ENCODE measurements at places on chromosomes 13 and 19.
A peak's percentile ranks its signal among the peaks of the same experiment; 100 is the strongest.

DNA sequence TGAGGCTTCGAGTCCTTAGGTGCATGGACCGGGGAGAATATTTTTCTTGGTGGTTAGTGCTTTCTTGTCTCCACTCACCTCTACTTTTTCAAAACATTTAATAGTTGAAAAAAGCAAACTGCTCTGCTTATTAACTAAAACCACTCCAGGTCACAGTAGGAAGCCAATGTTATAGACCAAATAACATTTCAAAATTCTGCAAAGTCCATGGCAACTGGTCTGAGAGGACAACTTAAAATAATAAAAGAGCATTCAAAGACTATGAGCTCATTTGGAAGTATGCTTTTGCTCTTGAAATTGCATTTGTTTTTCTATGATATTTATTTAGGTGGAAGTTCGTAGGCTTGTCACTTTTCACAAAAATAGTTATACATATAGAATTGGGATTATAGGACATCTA lies 483.0 kb downstream of the DCT start:
- H3K36me3 ChIP-seq: no peaks in the 10 kb centered on the region
- H3K4me1 ChIP-seq: no peaks in the 10 kb centered on the region
- no peak overlapping the region for H3K4me3 ChIP-seq
- H3K27ac ChIP-seq: no peak overlapping the region
- DNase-seq: no peak
- H3K27me3 ChIP-seq: no peaks in the 10 kb centered on the region

DNA sequence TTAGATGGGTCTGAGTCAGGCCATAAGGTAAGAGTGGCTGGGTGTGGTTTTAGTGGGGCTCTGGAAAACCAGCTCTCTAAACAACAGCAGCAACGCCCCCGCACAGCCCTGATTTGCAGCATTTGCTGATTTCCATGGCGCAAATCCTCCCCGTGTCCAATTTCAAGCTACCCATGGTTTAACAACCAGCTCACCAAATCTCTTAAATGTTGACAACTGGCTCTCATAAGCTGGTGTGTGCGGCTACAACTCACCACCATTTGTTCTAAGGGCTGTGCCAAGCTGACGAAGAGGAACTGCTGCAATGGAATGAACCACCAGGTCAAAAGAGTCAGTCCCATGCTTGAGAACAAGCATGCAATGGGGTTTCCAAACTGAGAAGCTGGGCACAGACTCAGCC lies 22.9 kb downstream of the PARP4 start:
- H3K36me3 ChIP-seq: peaks cover 62% of the 10 kb centered on the region
- DNase-seq: no peak
- H3K27ac ChIP-seq: no peak overlapping the region
- H3K4me3 ChIP-seq: no peak overlapping the region
- H3K27me3 ChIP-seq: no peaks in the 10 kb centered on the region

GRCh38 chr13:59332966-59333365 lies 830.8 kb downstream of the DIAPH3 start:
- H3K4me3 ChIP-seq: no peak overlapping the region
- no peak overlapping the region for H3K27ac ChIP-seq
- DNase-seq: no peak
- H3K27me3 ChIP-seq: no peaks in the 10 kb centered on the region

GRCh38 chr19:32421589-32422361 lies 16.2 kb downstream of the DPY19L3 start:
- DNase-seq: no peak
- H3K4me1 ChIP-seq: no peaks in the 10 kb centered on the region
- no peak overlapping the region for H3K27ac ChIP-seq
- H3K4me3 ChIP-seq: no peak overlapping the region
- H3K27me3 ChIP-seq: no peaks in the 10 kb centered on the region
- H3K36me3 ChIP-seq: peaks cover 4% of the 10 kb centered on the region

GRCh38 chr19:35431145-35431807 lies 16.8 kb upstream of the FFAR2 start:
- no peak overlapping the region for H3K27ac ChIP-seq
- peaks cover 1% of the 10 kb centered on the region for H3K4me1 ChIP-seq
- no peak overlapping the region for H3K4me3 ChIP-seq
- no peak for DNase-seq

GRCh38 chr19:29887442-29887855 lies 54.6 kb upstream of the URI1 start:
- H3K4me3 ChIP-seq: no peak overlapping the region
- H3K27ac ChIP-seq: no peak overlapping the region
- H3K36me3 ChIP-seq: no peaks in the 10 kb centered on the region
- peaks cover 3% of the 10 kb centered on the region for H3K4me1 ChIP-seq
- DNase-seq: no peak
- no peaks in the 10 kb centered on the region for H3K27me3 ChIP-seq

DNA sequence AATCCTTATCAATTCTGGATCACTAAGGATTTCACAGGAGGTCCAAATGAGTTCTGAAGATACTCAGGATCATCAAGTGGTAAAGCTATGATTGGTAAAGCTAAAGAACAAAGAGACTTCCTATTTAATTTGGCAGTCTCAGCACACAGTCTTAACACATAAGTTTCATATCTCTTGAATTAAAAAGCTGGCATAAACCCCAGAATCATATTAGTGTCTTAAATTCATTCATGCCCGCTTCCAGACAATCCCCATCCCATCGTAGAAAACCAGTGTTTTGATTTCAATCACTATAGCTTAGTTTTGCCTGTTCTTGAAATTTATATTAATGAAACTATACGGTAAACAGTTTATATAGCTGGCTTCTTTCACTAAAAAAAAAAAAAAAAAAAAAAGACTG lies 278.7 kb downstream of the DIAPH3 start:
- H3K4me1 ChIP-seq: peaks cover 10% of the 10 kb centered on the region
- H3K27me3 ChIP-seq: no peaks in the 10 kb centered on the region
- H3K27ac ChIP-seq: no peak overlapping the region
- H3K4me3 ChIP-seq: no peak overlapping the region

DNA sequence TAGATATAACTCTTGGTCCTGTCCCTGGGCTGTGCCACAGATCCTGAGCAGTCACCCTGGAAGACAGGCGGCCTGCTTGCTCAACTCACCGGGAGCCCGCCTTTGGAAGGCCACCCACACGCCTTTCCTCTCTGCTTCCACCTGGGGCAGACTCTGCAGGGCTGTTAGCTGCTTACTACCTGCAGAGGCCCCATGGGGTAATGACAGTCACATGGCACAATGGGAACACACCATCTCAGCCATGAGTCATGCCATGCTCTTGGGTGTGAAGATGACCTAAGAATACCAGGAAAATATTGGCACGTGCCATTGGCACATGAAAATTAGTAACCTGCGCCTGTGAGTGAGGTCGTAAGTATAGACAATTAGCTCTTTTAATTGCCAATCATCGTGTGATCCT lies 108.6 kb downstream of the COL4A2 start:
- H3K27me3 ChIP-seq: no peaks in the 10 kb centered on the region
- H3K36me3 ChIP-seq: peaks cover 30% of the 10 kb centered on the region
- H3K4me3 ChIP-seq: no peak overlapping the region
- H3K4me1 ChIP-seq: peaks cover 34% of the 10 kb centered on the region
- peak overlapping the region; percentile 53 for H3K27ac ChIP-seq

DNA sequence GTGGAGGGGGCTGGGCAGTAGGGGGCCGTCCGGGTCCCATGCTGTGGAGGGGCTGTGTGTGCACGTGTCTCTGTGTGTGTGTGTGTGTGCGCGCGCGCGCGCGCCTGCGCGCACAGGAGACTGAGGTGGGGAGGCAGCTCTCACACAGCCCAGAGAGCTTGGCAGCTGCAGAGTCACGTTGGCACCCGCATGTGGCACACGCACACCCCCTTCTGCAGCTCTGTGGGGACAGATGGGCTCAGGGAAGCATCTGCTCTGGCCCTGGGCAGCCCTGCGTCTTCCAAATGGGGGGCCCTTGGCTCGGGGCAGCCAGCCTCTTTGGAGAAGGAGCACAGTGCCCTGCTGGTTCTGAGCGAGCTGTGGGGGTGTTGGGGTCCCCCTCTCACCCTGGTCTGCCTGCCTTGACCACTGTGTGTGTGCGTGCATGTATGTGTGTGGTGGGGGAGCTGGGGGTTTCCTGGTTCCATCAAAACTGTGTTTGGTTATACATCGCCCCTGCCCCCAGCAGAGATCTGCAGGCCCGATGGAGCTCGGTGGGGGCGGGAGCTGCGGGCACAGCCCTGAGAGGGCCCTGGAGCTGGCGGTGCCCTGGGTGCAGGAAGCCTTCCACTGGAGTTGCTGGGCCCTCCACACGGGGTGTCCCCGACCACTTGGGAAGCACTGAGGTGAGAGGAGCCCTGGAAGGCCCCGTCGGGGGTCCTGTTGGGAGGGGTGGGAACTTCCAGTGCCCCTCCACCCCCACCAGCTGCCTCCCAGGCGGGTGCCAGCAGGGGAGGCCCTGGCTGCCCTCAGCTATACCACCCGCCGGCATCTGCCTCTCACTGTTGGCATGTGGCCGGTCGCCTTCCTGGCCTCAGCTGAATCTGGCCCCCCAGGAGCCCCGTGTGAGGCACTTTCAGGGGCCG lies 67.1 kb downstream of the KDM4B start:
- no peak overlapping the region for H3K27ac ChIP-seq
- H3K27me3 ChIP-seq: no peaks in the 10 kb centered on the region
- H3K4me3 ChIP-seq: no peak overlapping the region
- peaks cover 4% of the 10 kb centered on the region for H3K4me1 ChIP-seq

GRCh38 chr19:27824108-27824507 lies 1388.8 kb downstream of the UQCRFS1 start:
- no peak for DNase-seq
- H3K36me3 ChIP-seq: no peaks in the 10 kb centered on the region
- no peak overlapping the region for H3K4me3 ChIP-seq
- H3K4me1 ChIP-seq: no peaks in the 10 kb centered on the region

DNA sequence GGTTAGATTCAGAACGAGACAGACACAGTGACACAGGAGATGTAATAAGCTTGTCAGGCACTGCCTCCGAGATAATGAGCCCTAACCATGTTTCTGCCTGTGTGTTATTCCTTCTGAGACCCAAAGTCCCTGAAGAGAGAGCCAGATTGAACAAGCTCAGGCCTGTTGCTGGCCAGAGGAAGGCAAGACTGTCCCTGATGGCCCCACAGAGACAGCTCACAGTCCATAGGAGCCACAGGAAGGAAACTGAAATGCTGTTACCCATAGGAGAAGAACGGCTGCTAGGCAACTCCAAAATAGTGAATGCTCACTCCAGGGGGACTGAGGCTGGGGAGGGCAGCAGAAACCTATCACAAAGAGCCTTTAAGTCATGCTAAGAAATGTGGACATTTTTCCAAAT lies 31.8 kb upstream of the RFXAP start:
- no peak for DNase-seq
- peaks cover 12% of the 10 kb centered on the region for H3K27me3 ChIP-seq
- H3K4me3 ChIP-seq: no peak overlapping the region
- no peak overlapping the region for H3K27ac ChIP-seq

- no peaks in the 10 kb centered on the region for H3K27me3 ChIP-seq
- no peaks in the 10 kb centered on the region for H3K36me3 ChIP-seq
- H3K4me1 ChIP-seq: no peaks in the 10 kb centered on the region
- no peak overlapping the region for H3K4me3 ChIP-seq
These were observed 83.4 kb downstream of the ATP8A2 start for GRCh38 chr13:25455146-25455545.

Data from osteoblast (primary cell).